ENCODE measurements at places on chromosomes 2 and 18. TPM values are rescaled to one million over a fixed set of nuclear protein-coding genes. Genes with fewer than 3 reads are reported as not detected.

The FAM228A gene
- total RNA-seq, result 1.7 TPM

The UGT1A5 gene
- not detected for total RNA-seq

The RDH14 gene
- 28.8 TPM for total RNA-seq

The BBS5 gene
- total RNA-seq, result 14.2 TPM

The TFCP2L1 gene
- total RNA-seq, result 68.4 TPM

The DCDC2C gene
- total RNA-seq, result 0.93 TPM

The FEV gene
- total RNA-seq, result 1.3 TPM

The CPO gene
- not detected for total RNA-seq

All from metanephros (tissue), 2 donors.